Frontal cortex (tissue), 4 donors: ENCODE measurements at places on chromosomes 5 and 9. TPM values are rescaled to one million over a fixed set of nuclear protein-coding genes. Genes with fewer than 3 reads are reported as not detected.
A peak's percentile ranks its signal among the peaks of the same experiment; 100 is the strongest.

DNA sequence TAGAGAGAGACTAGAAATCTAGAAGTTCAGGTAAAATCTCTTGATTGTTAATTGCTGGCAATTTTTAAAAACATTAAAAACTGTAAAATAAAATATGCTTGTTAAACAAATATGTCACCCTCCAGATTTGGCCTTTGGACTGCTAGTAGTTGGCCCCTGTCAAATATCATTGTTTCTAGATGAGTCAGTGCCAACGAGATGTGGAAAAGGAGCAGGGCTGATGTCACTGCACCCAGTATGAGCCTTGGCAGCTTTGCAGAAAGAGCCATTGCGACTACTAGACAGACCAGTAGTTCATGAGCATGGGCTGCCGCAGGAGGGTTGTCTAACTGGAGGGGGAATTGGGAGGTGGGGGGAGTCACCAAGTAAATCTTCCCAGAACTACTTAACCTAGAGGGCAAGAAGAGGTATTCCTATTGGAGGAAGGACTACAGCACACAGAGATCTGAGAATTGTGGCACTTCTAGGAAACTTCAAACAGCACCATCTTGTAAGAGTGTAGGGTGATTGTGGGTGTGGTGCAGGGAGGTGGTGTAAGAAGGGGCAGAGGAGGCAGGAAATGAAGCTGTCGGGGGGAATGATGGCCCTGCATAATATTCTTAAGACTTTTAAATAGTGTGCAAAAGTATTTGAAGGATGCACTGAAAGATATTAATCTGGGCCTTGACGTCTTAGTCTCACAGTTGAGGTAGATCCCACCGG, 7.1 kb upstream of the DOCK2 start:
- no peak for DNase-seq

- no peak for DNase-seq
Observed at GRCh38 chr5:152736906-152737305, 331.8 kb upstream of the NMUR2 start.

DNA sequence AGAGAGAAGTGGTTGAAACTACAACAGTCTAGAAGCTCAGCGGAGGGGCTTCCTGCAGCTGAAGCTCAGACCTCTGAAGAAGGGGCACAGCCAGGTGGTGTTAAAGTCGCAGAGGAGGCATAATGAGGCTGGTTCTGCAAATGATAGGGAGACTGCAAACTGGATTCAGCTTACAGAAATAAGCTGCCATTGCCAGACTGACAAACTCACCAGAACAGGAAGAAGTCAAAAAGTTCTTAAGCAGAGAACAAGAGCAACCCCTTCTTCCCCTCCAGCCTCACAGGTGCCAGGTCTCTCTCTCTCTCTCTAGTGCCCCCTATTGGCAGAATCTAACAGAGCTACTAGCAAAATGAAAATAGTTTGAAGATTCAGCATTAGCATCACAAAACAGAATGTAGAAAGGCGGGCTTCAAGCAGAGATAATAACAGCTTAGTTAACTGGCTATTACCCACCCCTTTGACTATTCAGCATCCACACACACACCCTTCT, 76.7 kb downstream of the GRAMD2B start:
- no peak for DNase-seq

DNA sequence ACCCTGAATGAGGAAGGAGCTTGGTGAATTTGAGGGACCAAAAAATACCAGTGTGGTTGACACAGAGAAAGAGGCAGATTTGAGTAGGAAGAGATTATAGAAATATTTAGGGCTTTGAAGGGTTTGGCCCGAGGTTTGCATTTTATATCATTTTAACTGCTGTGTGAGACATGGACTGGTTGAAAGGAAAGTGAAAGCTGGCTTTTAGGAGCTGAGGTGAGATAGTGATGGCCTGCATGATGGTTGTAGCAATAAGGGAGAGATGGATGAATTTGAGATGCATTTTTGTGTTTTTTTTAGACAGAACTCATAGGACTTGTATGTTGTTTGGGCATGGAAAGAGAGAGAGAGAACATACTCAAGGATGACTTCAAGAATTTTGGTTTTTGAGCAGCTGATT, 21.7 kb downstream of the FER start:
- no peak for DNase-seq

DNA sequence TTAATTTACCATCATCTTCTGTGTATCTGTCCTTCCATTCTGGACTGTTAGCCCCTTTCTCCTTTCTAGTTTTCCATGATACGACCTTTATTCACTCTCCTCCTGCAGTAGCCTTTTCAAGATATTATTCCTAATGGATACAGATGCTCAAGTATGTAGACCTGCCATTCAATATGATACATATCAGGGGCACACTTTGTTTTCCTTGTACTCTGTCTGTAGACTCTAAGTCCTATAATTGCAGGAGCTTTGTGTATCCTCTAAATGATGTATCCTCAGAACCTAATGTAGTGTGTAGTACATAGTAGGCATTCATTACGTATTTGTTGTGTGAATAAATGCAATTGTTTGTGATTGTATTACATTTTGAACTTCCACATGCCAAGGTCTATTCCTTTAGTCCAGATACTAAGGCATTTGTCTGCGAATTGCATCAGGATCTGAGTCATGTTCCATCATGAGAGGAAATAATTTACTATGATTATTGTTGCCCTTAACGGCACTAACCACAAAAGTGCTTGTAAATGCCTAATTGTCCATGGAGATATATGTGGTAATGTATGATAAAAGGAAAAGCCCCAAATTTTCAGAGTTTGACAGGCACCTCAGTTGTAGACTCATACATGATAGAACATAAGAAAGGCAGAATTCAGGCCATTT, 57.1 kb upstream of the IZUMO3 start:
- no peak for DNase-seq

DNA sequence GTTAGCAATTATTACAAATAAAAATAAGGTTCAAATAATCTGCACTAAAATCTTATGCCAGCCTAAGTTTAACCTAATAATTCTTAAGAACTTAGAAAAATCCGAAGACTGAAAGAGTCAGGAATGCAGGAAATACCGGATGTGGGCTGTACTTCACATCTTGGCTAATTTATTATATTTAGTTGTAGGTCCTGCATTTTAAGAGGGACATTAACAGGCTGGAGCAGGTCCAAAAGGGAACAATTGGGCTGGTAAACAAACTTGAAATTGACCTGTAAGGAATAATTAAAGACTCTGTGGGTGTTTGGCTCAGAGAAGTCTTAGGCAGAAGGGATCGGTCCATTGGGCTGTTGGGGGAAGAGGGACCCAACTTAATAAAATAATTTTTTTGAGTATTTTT, 18.4 kb downstream of the GLRA1 start:
- DNase-seq = no peak

DNA sequence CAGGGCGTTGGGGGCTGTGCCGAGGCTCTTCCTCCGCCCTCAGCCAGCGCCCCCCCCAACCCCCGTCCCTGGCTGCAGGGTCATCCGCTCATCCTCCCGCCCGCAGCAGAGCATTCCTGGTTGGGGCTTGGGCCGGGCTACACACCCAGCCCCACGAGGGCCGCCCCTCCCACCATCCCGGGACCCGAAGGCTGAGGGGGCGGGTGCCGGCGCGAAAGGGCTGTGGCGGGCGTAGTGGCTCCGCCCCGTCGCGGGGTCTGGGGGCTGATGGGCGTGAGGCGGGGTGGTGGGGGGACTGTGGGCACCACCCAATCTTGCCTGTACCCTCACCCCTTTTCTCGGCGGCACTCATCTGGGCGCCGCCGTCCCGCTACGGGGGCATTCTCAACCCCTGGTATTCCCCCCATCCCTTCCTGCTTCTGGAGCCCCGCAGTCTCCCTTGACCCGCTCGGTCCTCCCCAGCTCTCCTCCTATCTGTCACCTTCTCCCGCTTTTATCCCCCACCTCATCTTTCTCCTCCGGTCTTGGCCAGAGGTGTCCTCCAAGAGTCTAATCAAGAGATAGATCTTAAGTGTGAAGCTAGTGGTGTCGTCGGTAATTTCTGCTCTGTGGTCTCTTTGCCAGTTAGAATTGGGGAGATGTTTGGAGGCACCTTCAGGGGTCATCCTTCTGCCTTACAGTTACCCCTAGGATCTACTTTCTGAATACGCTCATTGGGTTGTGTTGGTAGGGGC, 1.6 kb downstream of the FER start:
- DNase-seq = peak; percentile 46

DNA sequence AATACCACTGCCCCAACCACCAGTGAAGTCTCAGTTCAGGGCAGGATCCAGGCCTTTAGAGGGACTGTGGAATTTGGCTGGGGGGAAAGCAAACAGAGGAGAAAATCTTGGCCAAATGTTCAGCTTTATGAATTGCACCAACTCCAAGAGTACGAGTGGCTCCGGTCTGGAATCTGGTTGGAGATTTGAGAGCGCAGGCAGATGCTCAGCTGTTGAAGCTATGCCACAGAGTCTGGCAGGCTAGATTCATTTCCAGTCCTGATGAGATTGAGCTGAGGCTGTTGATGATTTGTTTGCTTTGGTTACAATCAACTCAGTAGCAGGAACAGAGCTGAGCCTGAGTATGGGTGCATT, 9.1 kb upstream of the HSPB3 start:
- no peak for DNase-seq

GRCh38 chr9:132288361-132288760, 66.4 kb downstream of the SETX start:
- DNase-seq = no peak

GRCh38 chr9:111985315-111985714, 88.7 kb downstream of the UGCG start:
- DNase-seq = no peak

- DNase-seq = no peak
Observed at GRCh38 chr9:16090907-16091629, 538.2 kb downstream of the CCDC171 start.

Gene C9orf152
- total RNA-seq = not detected

Gene LCN2
- not detected for total RNA-seq

Gene OR13F1
- not detected for total RNA-seq

Gene RNF208
- 0.82 TPM for total RNA-seq
